Fibroblast of gingiva (primary cell): ENCODE measurements at places on chromosomes 11 and 22.

DNA sequence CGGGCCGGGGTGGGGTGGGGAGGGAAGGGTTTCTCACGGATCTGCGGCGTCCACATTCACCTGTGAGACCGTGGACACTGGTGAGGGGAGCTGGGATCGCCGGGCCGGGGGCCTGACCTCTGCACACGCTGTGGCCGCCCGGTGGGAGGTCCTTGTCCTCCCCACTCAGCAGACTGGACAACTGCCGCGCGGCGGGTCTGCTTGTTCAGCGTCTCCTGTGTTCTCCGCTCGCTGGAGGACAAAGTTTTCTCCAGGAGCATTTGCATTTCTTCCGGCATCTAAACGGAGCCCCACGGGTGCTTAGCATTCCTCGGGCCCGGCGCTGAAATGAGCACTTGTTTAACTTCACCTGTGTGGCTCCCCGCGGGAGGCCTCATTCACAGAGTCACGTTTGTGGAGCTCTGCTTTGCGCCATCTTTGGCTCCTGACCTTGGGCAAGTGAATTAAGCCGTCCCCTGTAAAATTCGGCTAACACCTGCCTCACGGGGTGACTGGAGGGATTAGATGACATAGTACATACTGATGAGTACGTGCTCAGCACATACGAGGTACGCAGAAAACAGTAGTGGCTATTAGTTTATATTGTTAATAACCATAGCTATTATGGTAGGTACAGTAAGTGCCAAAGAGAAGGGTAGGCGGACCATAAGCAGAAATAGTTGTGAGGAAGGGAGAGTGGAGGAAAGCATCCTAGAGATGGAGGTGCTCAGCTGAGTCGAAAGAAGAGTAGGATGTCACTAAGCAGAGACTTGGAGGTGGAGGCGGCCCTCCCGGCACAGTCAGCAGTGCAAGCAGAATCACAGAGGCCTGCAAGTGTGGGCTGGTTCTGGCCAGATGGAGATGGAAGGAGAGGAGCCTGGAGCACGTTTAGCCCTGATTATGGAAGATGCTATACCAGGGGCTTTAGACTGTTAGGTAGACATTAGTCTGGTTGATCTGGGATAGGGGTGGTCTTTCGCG lies 885 bp downstream of the TRMU start:
- DNase-seq, result no peak

- no peak for DNase-seq
Observed at GRCh38 chr11:44403587-44404273, 93.8 kb upstream of the ALX4 start.

DNA sequence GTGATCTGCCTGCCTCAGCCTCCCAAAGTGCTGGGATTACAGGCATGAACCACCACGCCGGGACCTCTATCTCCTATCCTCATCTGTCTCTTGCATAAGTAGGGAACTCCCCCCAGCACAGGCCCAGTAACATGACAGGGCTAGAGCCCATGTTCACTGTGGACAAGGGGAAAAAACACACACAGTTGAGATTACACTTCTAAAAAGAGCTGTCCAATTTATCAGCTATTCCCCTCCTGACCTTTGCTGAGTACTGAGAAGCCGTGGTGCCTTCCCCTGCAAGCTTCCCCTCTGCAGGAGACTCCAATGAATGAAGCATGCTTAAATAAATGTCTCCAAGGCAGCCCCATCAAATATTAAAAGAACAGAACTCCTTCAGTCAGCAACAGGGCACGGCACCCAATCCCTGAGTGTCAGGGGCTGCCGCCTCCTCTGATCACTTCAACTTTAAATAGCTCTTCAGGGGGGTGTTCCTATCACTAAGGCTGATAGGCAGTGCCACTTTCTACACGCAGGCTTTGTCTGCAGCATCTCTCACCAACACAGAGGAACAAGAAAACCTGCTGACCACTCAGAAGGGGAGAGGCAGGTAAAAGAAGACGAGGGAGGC lies 385.5 kb downstream of the OPCML start:
- DNase-seq, result no peak

GRCh38 chr11:23111527-23111926 lies 251.3 kb upstream of the CCDC179 start:
- no peak for DNase-seq

- DNase-seq, result no peak
Observed at GRCh38 chr11:120907971-120908370, 115.9 kb upstream of the TBCEL start.

GRCh38 chr11:18223591-18224387 lies 12.8 kb downstream of the SAA4 start:
- no peak for DNase-seq

DNA sequence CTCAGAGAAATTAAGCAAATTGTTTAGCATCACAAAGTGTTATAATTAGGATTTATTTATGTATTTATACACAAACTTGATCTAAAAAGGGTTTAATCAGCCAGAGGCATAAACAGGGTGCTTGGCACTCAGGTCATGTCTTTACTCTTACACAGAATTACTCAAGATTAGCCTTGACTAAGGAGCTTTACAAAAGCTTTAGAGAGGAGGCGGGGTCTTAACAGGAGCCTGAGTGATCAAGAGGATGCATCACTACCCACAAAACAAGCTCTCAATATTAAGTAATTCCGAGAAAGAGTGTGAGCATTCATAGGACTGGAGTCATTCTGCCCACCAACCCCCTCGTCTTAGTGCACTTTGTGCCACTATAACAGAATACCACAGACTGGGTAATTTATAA lies 103.0 kb downstream of the SPATA19 start:
- no peak for DNase-seq

DNA sequence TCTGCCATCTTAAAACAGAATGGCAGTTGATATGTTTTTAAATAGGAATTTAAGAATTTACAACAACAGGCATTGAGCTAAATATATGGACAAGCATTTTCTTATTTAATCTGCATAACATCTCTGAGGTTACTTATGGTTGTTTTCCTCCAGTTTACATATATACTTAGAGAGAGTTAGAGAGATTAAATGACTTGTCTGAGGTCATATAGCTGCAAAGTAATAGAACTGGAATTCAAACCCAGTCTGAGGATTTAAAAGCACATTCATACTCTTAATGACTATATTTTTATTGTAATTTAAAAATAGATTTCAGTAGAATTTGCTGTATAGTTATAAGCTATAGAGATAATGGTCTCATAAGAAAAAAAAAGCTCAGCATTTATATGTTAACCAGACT lies 81.4 kb upstream of the GRIK4 start:
- DNase-seq, result no peak

GRCh38 chr22:24284747-24285203 lies 14.1 kb downstream of the SPECC1L start:
- no peak for DNase-seq

DNA sequence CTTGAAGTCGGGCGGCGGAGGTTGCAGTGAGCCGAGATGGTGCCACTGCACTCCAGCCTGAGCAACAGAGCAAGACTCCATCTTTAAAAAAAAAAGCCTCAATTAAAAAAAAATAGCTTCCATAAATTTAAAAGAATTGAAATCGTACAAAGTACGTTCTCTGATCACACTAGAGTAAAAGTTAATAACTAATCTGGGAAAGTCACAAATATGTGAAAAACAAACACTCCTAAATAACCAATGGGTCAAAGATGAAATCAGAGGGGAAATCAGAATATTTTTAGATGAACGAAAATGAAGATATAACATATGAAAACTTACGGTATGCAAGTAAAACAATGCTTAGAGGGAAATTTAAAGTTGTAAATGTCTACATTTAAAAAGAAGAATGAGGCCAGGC lies 19.8 kb downstream of the NEFH start:
- DNase-seq, result no peak

- no peak for DNase-seq
Observed at GRCh38 chr11:1479678-1480118, 6.9 kb downstream of the MOB2 start.
